ENCODE measurements at places on chromosomes 4 and X.

GRCh38 chrX:39813631-39814277 lies 284.0 kb downstream of the BCOR start:
- peak; percentile 84 for DNase-seq

- no peak for DNase-seq
Measured at GRCh38 chr4:40283968-40284367, 51.2 kb upstream of the CHRNA9 start.

DNA sequence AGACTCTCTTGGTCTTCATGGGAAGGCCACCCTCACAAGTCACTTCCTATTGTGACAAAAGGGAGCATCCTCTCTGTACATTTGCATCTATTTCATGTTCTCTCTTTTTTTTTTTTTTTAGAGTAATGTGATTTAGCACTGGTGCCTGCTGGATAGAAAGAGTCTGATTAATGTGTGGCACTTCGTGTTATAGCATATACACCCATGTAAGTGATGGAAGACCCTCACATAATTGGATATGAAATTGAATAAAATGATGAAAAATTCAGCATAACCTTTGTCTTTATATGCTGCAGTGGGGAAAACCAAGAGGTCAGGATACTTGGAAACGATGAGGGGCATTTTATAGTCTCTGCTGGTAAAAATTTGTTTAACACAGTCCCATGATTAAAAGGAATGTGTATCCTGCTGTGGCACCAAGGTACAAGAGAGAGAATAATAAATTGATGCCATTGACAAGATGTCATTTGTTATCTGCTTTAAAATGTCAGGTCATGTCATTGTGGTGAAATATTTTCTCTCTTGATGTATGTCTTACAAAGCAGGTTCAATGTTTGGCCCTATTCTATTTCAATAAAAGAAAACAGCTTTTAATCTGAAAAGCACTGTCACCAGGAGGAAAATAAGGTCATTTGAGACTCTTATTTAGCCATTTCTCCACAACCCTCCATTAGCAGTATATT lies 1115.4 kb downstream of the STPG2 start:
- DNase-seq, result no peak

DNA sequence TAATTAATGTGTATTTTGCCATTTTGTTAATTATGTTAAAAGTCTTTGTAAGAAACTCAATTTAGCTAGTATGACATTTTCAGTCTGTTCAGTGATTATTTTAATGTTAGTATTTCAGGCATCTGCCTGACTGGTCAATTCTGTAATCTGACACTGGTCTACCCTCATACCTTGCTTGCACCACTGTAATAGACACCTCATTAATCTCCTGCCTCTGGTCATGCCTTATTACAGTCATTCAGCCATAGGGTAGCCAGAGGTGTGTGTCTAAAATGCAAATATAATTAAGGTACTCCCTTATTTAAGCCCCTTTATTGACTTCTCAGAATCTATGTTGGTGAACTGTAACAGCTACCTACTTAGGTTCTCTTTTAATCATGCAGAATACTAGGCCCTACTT lies 861.1 kb upstream of the IGFBP7 start:
- DNase-seq, result no peak

DNA sequence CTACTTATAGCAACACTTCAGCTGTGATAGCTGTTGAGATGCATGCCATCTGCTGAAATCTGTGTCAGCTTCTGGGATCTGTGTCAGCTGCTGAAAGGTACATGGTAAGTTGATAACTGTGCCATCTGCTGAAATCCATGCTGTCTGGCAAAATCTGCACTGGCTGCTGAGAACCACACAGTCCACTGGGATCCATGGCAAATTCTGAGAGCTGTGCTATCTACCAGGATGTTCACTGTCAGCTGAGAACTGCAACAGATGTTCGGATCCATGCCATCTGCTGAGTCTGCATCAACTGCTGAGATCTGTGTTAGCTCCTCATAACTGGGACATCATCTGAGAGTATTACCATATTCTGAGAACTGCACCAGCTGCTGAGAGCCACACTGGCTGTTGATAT lies 430.5 kb upstream of the POU3F4 start:
- DNase-seq, result no peak

DNA sequence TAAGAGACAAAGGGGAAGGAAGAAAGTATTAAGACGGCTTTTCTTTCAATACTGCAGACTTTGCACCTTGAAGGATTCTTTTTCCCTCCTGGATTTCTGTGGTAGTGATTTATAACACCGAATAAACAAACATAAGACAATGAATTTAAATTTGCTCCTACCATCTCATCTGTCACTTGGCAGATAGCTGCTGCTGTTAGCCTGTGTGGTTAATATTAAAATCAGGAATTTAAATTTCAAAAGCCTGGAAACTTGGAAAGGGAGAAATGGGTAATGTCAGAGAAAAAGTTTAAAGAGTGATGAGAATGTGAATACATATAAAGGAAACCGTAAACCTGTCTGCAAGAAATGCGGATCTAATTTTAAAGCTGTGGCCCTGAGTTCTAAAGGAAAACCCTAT lies 3.4 kb downstream of the FAM149A start:
- DNase-seq, result no peak

DNA sequence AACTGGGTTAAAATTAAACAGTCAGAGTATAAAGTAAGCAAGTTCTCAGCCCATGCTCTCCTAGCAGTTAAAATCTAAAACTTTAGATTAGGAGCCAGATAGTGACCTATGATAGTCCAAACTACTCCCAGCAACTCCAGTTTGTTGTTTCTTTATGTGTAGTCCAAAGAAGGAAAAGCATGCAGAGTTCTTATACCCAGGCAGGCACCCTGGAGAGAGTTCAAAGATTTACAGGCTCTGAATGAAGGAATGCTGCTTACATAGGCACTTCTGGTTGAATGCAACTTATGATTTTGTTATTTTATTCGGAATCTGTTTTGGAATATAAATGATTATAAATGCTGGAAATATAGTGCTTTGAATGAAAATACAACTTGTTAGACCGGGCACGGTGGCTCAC lies 67.2 kb downstream of the GPAT3 start:
- no peak for DNase-seq

- no peak for DNase-seq
Measured at GRCh38 chr4:54093324-54094240, 6.4 kb upstream of the GSX2 start.

DNA sequence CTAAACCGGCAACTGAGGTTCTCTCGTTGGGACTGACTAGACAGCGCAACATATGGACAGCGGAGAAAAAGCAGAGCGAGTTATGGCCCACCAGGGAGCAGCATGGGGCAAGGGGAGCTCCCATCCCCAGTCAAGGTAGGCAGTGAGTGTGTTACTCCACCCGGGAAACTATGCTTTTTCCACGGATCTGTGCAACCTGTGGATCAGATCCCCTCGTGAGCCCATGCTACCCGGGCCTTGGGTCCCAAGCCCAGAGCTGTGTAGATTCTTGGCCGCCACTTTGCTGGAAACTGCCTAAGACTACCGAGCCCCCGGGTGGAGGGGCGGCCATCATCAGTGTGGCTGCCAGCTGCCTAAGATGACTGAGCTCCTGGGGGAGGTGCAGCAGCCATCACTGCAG lies 140.9 kb downstream of the PAPSS1 start:
- DNase-seq, result peak; percentile 58

- no peak for DNase-seq
Measured at GRCh38 chr4:3850128-3850527, 83.9 kb downstream of the ADRA2C start.

All from NCI-H524 treated with DMSO at 0.1 percent for 48 hours (cell line).